Activated T-helper 2 cell treated with anti-CD3 and anti-CD28 coated beads, Interferon-gamma antibody, Interleukin-2, Interleukin-4, amounts not matched to agents 10 μg/mL and 5 μg/mL and 100 μg/mL, durations not matched to agents 14 hours and 24 hours and 36 hours (primary cell): ENCODE measurements at places on chromosomes 4 and X. TPM values are rescaled to one million over a fixed set of nuclear protein-coding genes. Genes with fewer than 3 reads are reported as not detected.

DNA sequence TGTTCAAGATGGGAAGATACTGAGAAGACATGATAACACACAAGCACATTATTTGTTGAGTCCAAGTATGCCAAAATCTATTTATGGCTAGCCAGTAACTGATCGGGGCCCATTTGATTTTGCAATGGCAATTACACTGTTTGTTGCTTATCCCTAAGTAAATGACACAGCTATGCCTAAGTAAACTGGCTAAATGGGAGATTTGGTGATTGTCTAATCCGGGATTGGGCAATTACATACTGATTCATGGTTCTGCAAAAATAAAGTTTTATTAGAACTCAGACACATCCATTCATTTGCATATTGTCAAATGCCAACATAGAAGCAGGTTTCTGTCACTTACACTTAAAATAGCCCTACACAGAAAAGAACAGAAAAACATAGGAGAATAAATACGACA is 140.2 kb upstream of the TBL1X start:
- DNase-seq = no peak
- peaks cover 3% of the 10 kb centered on the region for H3K27me3 ChIP-seq
- no peaks in the 10 kb centered on the region for H3K36me3 ChIP-seq
- H3K27ac ChIP-seq = no peak overlapping the region

- H3K36me3 ChIP-seq = peaks cover 47% of the 10 kb centered on the region
- no peaks in the 10 kb centered on the region for H3K27me3 ChIP-seq
- H3K4me1 ChIP-seq = peaks cover 17% of the 10 kb centered on the region
- no peak overlapping the region for H3K4me3 ChIP-seq
- DNase-seq = no peak
Observed at GRCh38 chrX:56987741-56988140, 7.6 kb downstream of the SPIN3 start.

- no peak overlapping the region for H3K4me3 ChIP-seq
- H3K27ac ChIP-seq = no peak overlapping the region
- no peak for DNase-seq
- H3K27me3 ChIP-seq = peaks cover 2% of the 10 kb centered on the region
- H3K4me1 ChIP-seq = no peaks in the 10 kb centered on the region
Observed at GRCh38 chr4:17368408-17368807, 143.5 kb downstream of the QDPR start.

DNA sequence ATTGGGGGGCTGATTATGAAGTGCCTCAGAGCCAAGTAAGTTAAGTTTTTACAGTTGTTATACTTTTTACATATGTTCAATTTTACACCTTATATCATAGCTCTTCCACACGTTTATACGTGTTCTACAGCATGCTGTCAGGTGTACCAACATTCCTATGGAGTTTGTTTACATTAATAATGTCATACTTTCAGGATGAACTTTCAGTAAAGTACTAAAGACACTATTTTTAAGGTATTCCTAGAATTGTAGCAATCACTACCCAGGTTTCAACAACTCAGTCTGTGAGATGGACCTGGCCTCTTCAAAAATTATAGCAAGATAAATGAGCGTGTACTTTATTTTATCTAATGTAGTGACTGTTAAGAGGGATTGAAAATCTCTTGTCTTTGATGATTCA is 92.6 kb downstream of the PTPN13 start:
- no peak for DNase-seq
- no peak overlapping the region for H3K4me3 ChIP-seq
- no peaks in the 10 kb centered on the region for H3K4me1 ChIP-seq

The POU4F2 gene
- not detected in 2 replicates for total RNA-seq

The SLAIN2 gene
- 60.4 and 67.1 TPM in 2 replicates for total RNA-seq

The PGRMC2 gene
- total RNA-seq = 45.0 and 47.2 TPM in 2 replicates
